ENCODE measurements at places on chromosomes 16 and 17. TPM values are rescaled to one million over a fixed set of nuclear protein-coding genes. Genes with fewer than 3 reads are reported as not detected.

The IQCK gene
- 1.7 TPM for total RNA-seq

The SCGB1C2 gene
- not detected for total RNA-seq

- no peak overlapping the region for H3K4me3 ChIP-seq
- peaks cover 5% of the 10 kb centered on the region for H3K4me1 ChIP-seq
- no peaks in the 10 kb centered on the region for H3K36me3 ChIP-seq
- DNase-seq: no peak
These were observed 128.5 kb upstream of the GSE1 start for GRCh38 chr16:85484347-85485300.

GRCh38 chr17:16937431-16937830, 34.5 kb downstream of the TNFRSF13B start:
- H3K36me3 ChIP-seq: no peaks in the 10 kb centered on the region
- H3K4me1 ChIP-seq: no peaks in the 10 kb centered on the region
- DNase-seq: no peak
- H3K27me3 ChIP-seq: no peaks in the 10 kb centered on the region
- H3K27ac ChIP-seq: no peak overlapping the region

DNA sequence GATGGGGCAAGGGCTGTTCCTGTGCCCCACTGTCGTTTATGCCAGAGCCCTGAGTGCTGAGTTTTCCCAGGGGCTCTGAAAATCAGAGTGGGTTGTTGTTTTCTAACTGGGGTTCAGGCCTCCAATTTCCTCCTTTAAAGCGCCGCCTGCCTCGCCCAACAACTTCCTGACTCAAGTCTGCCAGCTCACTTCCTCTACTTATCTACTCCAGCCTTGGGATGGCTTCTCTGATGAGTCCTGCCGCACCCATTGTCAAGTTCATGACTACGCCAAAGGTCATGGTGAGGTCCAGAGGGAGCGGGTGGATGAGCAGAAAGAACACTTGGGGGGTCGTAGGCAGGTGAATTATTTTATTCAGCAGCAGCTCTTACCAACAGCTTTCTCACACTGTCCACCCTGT, 104.7 kb downstream of the UTP18 start:
- no peak for DNase-seq
- no peak overlapping the region for H3K4me3 ChIP-seq

DNA sequence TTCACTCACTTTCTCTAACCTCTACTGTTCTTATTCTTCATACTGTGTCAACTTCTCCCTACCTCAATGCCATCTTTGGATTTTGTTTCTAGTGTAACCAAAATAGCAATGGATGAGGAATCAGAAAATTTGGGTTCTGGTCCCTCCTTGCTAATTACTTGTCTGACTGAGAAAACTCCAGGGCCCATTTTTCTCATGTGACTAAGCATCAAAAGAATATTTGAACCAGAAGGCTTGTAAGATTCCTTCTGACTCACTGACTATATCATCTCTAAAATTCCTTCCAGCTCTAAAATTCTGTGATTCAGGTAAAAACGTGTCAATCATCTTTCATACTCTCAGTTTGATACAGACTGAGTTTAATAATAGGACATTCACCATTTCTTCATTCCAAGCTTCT, 57.9 kb downstream of the BRIP1 start:
- DNase-seq: no peak
- H3K4me1 ChIP-seq: peaks cover 9% of the 10 kb centered on the region
- H3K4me3 ChIP-seq: no peak overlapping the region
- H3K27ac ChIP-seq: no peak overlapping the region

GRCh38 chr17:71519285-71519684, 601.5 kb upstream of the SOX9 start:
- H3K27ac ChIP-seq: no peak overlapping the region
- no peak for DNase-seq
- H3K27me3 ChIP-seq: no peaks in the 10 kb centered on the region
- H3K4me3 ChIP-seq: no peak overlapping the region
- H3K36me3 ChIP-seq: no peaks in the 10 kb centered on the region

- H3K36me3 ChIP-seq: no peaks in the 10 kb centered on the region
- H3K27me3 ChIP-seq: no peaks in the 10 kb centered on the region
These were observed 23.2 kb upstream of the WSCD1 start for GRCh38 chr17:6046931-6047330.

DNA sequence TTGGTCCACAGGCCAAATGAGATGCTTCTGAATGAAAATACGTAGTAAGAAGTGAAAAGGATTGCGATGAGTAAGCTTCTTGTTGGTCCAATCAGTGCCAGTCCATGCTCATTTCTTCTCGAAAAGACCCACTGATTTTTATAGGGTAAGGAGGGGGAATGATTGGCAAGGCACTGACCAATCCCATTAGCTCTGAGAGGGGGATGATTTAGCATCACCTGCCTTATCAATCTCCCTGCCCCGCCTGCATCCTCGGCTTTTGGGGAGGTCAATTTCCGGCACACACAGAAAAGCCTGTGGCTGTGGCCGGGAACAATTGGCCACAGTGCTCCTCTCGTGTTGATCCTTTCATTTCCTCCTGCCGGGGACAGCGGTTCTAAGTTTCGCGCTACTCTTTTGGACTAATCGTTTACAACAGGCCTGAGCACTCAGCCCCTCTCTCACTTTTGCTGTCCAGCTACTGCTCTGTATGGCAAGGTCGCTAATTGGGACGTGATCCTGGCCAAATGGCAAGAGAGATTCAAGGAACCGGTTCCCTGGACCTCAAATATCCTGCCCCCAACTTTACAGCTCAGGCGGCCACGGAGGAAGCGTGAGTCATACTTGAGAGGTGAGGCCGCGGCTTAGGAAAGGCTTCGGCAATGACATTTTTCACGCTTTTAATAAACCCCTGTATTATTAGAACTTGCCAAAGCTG, 43.1 kb downstream of the TBX4 start:
- H3K27ac ChIP-seq: peak overlapping the region; percentile 42
- DNase-seq: no peak
- peaks cover 42% of the 10 kb centered on the region for H3K4me1 ChIP-seq
- no peak overlapping the region for H3K4me3 ChIP-seq
- H3K36me3 ChIP-seq: no peaks in the 10 kb centered on the region
- no peaks in the 10 kb centered on the region for H3K27me3 ChIP-seq

GRCh38 chr16:27690608-27691007, 140.7 kb downstream of the KATNIP start:
- no peaks in the 10 kb centered on the region for H3K27me3 ChIP-seq
- no peaks in the 10 kb centered on the region for H3K36me3 ChIP-seq
- no peak overlapping the region for H3K27ac ChIP-seq

Data from Caco-2 (cell line).